Epithelial cell of alveolus of lung (primary cell): ENCODE measurements at places on chromosomes 5 and 9. TPM values are rescaled to one million over a fixed set of nuclear protein-coding genes. Genes with fewer than 3 reads are reported as not detected.

BSPRY gene
- total RNA-seq: 0.26 TPM in 1 of 2 replicates, not detected in the other

ECM2 gene
- total RNA-seq: 0.39 and 2.2 TPM in 2 replicates

KIF24 gene
- 2.1 and 2.5 TPM in 2 replicates for total RNA-seq

CBY3 gene
- not detected in 2 replicates for total RNA-seq

PDLIM4 gene
- 51.2 and 141 TPM in 2 replicates for total RNA-seq

SPINK7 gene
- total RNA-seq: not detected in 2 replicates

CCDC180 gene
- total RNA-seq: 0.65 and 0.96 TPM in 2 replicates

VCAN gene
- total RNA-seq: 261 and 757 TPM in 2 replicates

FOXI1 gene
- total RNA-seq: not detected in 2 replicates

INSL6 gene
- not detected in 2 replicates for total RNA-seq

FGF1 gene
- 2.5 TPM in 1 of 2 replicates, not detected in the other for total RNA-seq

PCDHA1 gene
- total RNA-seq: not detected in 2 replicates

PRLR gene
- 0.13 and 0.16 TPM in 2 replicates for total RNA-seq

GFI1B gene
- not detected in 2 replicates for total RNA-seq

TMEM203 gene
- total RNA-seq: 45.5 and 57.0 TPM in 2 replicates

ADGRD2 gene
- not detected in 2 replicates for total RNA-seq

NDUFB6 gene
- 60.4 and 80.8 TPM in 2 replicates for total RNA-seq

PPP1R2B gene
- under 0.01 TPM in 1 of 2 replicates, not detected in the other for total RNA-seq

IFNK gene
- not detected in 2 replicates for total RNA-seq

PCDHGA3 gene
- total RNA-seq: 0.65 and 0.72 TPM in 2 replicates

FAM193B gene
- 16.0 and 77.8 TPM in 2 replicates for total RNA-seq

PCDHAC1 gene
- 0.26 TPM in 1 of 2 replicates, not detected in the other for total RNA-seq

LHX2 gene
- not detected in 2 replicates for total RNA-seq

GMCL2 gene
- total RNA-seq: not detected in 2 replicates

GHR gene
- total RNA-seq: 3.2 and 17.7 TPM in 2 replicates

EGFLAM gene
- 0.56 and 3.4 TPM in 2 replicates for total RNA-seq

ADAMTS12 gene
- total RNA-seq: 20.6 and 82.2 TPM in 2 replicates

WWC1 gene
- 3.0 and 4.9 TPM in 2 replicates for total RNA-seq

KCTD16 gene
- total RNA-seq: 0.40 and 1.7 TPM in 2 replicates

LIFR gene
- 20.3 and 64.1 TPM in 2 replicates for total RNA-seq

UQCRQ gene
- 86.2 and 222 TPM in 2 replicates for total RNA-seq

CORO2A gene
- total RNA-seq: 0.32 and 2.1 TPM in 2 replicates

IL6ST gene
- total RNA-seq: 306 and 408 TPM in 2 replicates

STARD4 gene
- 34.1 and 79.5 TPM in 2 replicates for total RNA-seq

SLC45A2 gene
- total RNA-seq: not detected in 2 replicates

S100Z gene
- total RNA-seq: not detected in 2 replicates

CLIC3 gene
- total RNA-seq: 3.1 and 6.2 TPM in 2 replicates

GGTA1 gene
- total RNA-seq: not detected in 2 replicates

TRPM3 gene
- 0.13 and 0.32 TPM in 2 replicates for total RNA-seq

PTGES gene
- total RNA-seq: 47.7 and 56.1 TPM in 2 replicates

CACNA1B gene
- under 0.01 and 0.13 TPM in 2 replicates for total RNA-seq
